ENCODE measurements at places on chromosomes 3 and 15. TPM values are rescaled to one million over a fixed set of nuclear protein-coding genes. Genes with fewer than 3 reads are reported as not detected.

DNA sequence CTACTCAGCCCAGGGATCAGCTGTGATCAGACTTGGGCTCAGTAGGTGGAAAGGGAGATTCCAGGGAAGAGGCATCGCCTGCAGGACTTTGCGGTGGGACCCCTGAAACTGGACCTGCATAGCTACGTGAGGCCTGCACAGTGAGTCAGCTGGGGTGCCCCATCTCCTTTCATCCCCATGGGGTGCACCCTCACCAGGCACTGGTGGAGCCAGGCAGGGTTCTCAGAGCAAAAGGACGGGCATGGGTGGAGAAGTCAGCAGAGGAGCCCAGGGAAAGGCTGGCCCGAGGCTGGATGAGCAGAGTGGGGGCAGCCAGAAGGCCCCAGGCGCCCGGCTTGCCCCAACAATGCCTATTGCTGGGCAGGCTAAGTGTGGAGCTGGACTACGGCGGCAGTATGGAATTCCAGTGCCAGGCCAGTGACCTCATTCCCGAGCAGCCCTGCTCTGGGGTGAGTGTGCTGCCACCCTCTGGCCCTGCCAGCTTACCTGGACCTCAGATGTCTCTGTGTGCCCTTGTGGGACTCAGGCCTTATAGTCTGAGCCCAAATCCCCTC lies 19.7 kb downstream of the ACAA1 start:
- peaks cover 25% of the 10 kb centered on the region for H3K36me3 ChIP-seq
- DNase-seq = no peak
- no peaks in the 10 kb centered on the region for H3K27me3 ChIP-seq
- peaks cover 16% of the 10 kb centered on the region for H3K4me1 ChIP-seq

- no peak overlapping the region for H3K4me3 ChIP-seq
- no peak for DNase-seq
- no peaks in the 10 kb centered on the region for H3K36me3 ChIP-seq
Measured at GRCh38 chr3:111745786-111746185, 113.3 kb upstream of the PHLDB2 start.

- H3K36me3 ChIP-seq = no peaks in the 10 kb centered on the region
- H3K4me3 ChIP-seq = no peak overlapping the region
- H3K27me3 ChIP-seq = no peaks in the 10 kb centered on the region
- H3K4me1 ChIP-seq = no peaks in the 10 kb centered on the region
Measured at GRCh38 chr3:64760258-64760657, 72.5 kb upstream of the ADAMTS9 start.

GRCh38 chr3:14646589-14647413 lies 4.8 kb upstream of the CCDC174 start:
- peaks cover 7% of the 10 kb centered on the region for H3K36me3 ChIP-seq
- DNase-seq = no peak
- H3K4me3 ChIP-seq = no peak overlapping the region
- H3K27ac ChIP-seq = no peak overlapping the region
- H3K27me3 ChIP-seq = peaks cover 6% of the 10 kb centered on the region
- H3K4me1 ChIP-seq = peaks cover 14% of the 10 kb centered on the region

DNA sequence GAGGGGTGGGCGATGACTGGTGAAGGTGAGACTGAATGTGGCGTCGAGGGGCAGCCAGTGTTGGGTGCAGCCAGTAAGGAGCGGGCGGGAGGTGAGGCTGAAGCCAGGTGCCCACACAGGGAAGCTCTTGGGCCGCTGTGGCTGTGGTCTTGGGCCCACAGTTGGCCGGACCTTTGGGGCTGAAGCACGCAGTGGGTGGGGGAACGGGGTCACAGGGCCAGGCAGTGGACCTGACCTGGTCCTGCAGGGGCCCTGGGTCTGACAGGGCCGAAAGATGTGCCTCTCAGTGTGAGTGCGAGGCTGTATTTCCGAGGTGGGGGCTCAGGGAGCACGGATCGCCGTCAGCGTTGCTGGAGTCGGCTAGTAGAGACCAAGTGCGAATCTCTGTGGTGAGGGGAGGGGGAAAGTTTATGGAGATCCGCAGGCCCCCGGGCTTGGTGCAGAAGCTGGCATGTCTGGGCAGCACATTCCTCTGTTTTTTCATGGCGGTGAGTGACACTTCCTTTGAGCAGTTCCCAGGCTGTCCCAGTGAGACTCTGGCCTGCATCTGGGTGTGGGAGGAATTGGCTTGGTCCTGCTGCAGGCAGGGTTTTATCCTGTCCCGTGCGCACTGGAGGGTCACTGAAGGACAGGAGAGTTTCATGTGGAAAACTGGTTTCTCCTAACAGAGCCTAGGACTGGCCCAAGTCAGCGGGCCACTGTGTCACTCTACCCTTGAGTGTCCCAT lies 100.8 kb downstream of the TMEM266 start:
- H3K36me3 ChIP-seq = no peaks in the 10 kb centered on the region
- peaks cover 5% of the 10 kb centered on the region for H3K27me3 ChIP-seq
- no peak for DNase-seq

DNA sequence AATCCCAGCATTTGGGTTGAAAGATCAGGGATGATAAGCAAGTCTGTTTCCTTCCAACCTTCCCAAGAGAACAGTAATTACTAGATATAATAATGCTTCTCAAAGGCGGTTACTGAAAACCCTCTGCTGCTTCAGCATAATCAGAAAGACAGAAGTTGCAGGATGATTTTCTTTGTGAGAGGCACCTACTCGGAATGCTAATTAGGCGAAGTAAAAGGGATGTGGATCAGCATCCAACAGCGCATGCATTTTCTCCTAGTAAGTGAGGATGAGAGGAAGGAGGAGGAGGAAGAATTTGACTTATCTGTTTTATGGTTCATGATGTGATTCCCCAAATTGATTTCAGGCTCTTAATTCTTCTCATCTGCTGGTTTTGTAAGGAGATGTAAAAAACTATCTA lies 118.0 kb downstream of the CACNA2D3 start:
- no peaks in the 10 kb centered on the region for H3K36me3 ChIP-seq
- no peak overlapping the region for H3K4me3 ChIP-seq
- H3K4me1 ChIP-seq = no peaks in the 10 kb centered on the region
- H3K27me3 ChIP-seq = peaks cover 2% of the 10 kb centered on the region
- H3K27ac ChIP-seq = no peak overlapping the region

DNA sequence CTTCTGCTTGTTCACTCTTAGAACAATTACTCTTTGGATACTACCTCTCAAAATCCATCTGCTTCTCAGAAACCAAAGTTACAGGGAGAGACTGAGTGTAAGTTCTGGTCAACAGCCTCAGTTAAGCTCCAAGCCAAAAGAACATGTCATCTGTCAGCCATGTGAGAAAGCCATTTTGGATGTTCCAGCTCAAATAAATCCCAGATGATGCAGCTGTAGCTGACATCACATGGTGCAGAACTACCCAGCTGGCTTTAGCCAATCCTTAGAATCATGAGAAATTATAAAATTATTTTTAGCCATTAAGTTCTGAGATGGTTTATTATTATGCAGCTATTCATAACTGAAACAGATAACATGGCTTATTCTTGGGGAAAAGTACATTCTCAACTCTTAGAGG lies 696.0 kb downstream of the ZNF385D start:
- H3K27ac ChIP-seq = no peak overlapping the region
- H3K36me3 ChIP-seq = no peaks in the 10 kb centered on the region
- no peak overlapping the region for H3K4me3 ChIP-seq
- H3K27me3 ChIP-seq = no peaks in the 10 kb centered on the region

GRCh38 chr3:55283441-55283925 lies 203.6 kb downstream of the WNT5A start:
- no peaks in the 10 kb centered on the region for H3K36me3 ChIP-seq
- H3K4me1 ChIP-seq = no peaks in the 10 kb centered on the region
- H3K4me3 ChIP-seq = no peak overlapping the region
- H3K27ac ChIP-seq = no peak overlapping the region

DNA sequence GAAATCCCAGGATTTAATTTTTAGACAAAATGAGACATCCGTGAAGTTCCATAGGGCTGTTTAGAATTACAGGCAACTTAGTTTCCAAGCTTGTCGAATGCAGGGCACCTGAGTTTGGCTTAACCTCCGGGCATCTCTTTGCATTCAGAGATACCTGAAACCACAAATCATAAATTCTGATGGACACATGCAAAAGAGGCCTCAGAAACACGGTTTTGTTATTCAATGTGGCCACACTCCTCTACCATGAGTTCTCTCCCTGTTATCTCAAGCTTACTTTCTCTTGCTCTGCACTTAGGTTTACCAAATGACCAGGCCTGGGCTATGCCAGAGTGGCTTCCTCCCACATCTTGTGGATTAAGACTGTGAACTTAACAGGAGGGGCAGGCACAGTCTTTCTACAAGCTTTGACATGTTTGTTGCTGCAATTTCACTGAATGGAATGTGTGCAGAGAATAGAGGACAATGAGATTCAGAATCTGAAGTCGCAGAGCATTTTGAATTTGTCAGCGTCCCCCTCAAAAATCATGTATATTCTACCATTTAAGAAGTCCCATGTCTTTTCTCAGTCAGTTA lies 137.7 kb downstream of the TPRG1 start:
- no peak overlapping the region for H3K4me3 ChIP-seq
- no peaks in the 10 kb centered on the region for H3K4me1 ChIP-seq
- H3K27me3 ChIP-seq = peaks cover 6% of the 10 kb centered on the region
- no peaks in the 10 kb centered on the region for H3K36me3 ChIP-seq

DNA sequence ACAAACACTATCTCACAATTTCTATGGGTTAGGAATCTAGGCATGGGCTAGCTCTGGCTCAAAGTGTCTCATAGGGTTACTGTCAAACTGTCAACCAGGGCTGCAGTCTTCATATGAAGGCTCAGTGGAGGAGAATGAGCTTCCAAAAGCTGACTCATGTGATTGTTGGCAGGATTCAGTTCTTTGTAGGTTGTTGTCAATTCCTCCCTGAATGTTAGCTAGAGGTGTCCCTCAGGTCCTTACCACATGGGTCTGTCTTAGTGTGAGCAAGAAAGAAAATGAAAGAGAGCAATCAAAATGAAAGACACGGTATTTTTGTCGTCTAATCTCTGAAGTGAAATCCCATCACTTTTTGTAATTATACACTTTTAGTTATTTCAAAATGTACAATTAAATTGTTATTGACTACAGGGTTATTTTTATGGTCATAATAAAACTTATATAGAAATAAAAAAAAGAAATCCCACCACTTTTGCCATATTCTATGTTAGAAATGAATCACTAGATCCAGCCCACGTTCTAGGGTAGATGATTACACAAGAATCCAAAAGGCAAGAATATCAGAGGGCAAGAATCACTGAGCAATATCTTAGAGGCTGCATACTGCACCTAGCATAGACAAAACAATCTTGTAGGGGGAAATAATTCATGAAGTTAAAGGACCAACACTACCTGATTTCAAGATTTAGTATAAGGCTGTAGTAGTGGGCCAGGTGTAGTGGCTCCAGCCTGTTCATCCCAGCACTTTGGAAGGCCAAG lies 8.4 kb downstream of the ACSBG1 start:
- no peak overlapping the region for H3K4me3 ChIP-seq
- no peaks in the 10 kb centered on the region for H3K36me3 ChIP-seq

- H3K36me3 ChIP-seq = no peaks in the 10 kb centered on the region
- H3K4me1 ChIP-seq = peaks cover 16% of the 10 kb centered on the region
- DNase-seq = no peak
- H3K4me3 ChIP-seq = peak overlapping the region; percentile 81
Measured at GRCh38 chr15:92161039-92161670, 232.5 kb upstream of the ST8SIA2 start.

GRCh38 chr3:97817965-97818364 lies 3.8 kb upstream of the CRYBG3 start:
- H3K27ac ChIP-seq = no peak overlapping the region
- DNase-seq = no peak
- peaks cover 32% of the 10 kb centered on the region for H3K27me3 ChIP-seq
- no peak overlapping the region for H3K4me3 ChIP-seq
- H3K36me3 ChIP-seq = no peaks in the 10 kb centered on the region

- no peaks in the 10 kb centered on the region for H3K4me1 ChIP-seq
- no peak overlapping the region for H3K4me3 ChIP-seq
- H3K27ac ChIP-seq = no peak overlapping the region
- peaks cover 10% of the 10 kb centered on the region for H3K27me3 ChIP-seq
- no peaks in the 10 kb centered on the region for H3K36me3 ChIP-seq
Measured at GRCh38 chr15:77858792-77859490, 218.6 kb downstream of the TBC1D2B start.

- no peak for DNase-seq
- H3K27ac ChIP-seq = no peak overlapping the region
- no peak overlapping the region for H3K4me3 ChIP-seq
- H3K36me3 ChIP-seq = no peaks in the 10 kb centered on the region
- no peaks in the 10 kb centered on the region for H3K27me3 ChIP-seq
Measured at GRCh38 chr3:73784686-73785392, 160.1 kb upstream of the PDZRN3 start.

DNA sequence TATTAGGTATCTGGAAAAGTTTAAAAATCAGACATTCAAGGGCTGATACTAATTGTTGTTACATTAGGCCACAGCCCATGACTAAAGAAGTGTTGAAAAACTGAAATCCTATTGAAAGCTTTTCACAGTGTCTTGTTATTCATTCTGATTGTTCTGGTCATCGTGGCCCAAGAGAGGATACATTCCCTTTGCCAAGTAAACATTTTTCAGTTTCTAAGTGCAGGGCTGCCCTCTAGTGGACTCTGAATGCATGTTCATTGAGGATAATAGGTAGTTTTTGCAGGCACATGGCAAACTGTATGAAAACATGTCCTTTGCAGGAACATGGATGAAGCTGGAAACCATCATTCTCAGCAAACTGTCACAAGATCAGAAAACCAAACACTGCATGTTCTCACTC lies 181.1 kb downstream of the MYRIP start:
- H3K27me3 ChIP-seq = peaks cover 9% of the 10 kb centered on the region
- no peaks in the 10 kb centered on the region for H3K4me1 ChIP-seq
- no peak overlapping the region for H3K4me3 ChIP-seq
- no peaks in the 10 kb centered on the region for H3K36me3 ChIP-seq

GRCh38 chr3:6260551-6261191 lies 600.2 kb upstream of the GRM7 start:
- no peaks in the 10 kb centered on the region for H3K27me3 ChIP-seq
- no peak for DNase-seq
- no peaks in the 10 kb centered on the region for H3K4me1 ChIP-seq
- no peaks in the 10 kb centered on the region for H3K36me3 ChIP-seq
- H3K4me3 ChIP-seq = no peak overlapping the region

Gene TM4SF1
- total RNA-seq = not detected

Gene TTC23
- 2.7 TPM for total RNA-seq

Gene KBTBD13
- total RNA-seq = not detected
